ENCODE measurements at places on chromosomes 6 and 20. TPM values are rescaled to one million over a fixed set of nuclear protein-coding genes. Genes with fewer than 3 reads are reported as not detected.

KCNG1 gene
- total RNA-seq, result 9.9 TPM

CALHM5 gene
- 1.8 TPM for total RNA-seq

DNA sequence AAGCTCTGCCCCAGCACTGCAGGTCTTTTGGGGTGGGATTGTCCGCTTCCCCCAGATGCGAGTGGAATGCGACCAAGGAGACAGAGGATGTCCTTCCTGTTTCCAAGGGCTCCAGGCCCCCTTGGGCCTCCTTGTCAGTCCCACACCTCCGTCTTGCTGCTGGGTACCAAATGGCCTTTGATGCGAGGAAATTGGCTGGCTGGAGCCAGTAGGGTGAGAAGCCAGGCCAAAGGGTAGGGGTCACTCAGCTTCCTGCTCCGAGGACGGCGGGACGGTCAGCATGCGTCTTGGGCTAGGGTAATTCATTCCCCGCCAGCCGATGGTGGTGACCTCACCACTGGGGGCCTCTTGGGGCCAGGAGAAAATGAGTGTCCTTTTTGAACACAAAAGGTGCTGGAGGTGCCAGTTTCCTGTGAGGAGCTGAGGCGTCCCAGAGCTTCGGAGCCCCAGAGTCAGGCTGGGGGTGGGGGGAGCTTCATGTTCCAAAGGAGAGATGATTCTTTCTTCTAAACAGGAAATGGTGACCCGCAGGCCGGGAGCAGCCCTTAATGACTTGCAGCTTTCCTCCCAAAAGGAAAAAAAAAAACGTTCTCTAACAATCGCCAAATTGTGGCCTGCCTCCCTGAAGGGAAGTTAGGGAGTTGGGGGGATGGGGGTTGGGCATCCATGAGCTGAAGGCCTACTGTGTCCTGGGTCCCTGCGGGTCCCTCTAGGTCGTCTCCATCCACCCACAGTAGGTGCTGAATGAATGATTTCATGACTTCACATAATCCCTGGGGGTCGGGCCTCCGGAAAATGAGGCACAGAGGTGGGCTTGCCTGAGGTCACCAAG is 6.7 kb downstream of the SNAI1 start:
- DNase-seq, result peak; percentile 46

- no peak for DNase-seq
These were observed 37.7 kb downstream of the ZBTB9 start for GRCh38 chr6:33492093-33492492.

GRCh38 chr20:38441916-38442315 is 6.8 kb upstream of the SNHG17 start:
- no peak for DNase-seq

NDRG3 gene
- total RNA-seq, result 27.7 TPM

DNA sequence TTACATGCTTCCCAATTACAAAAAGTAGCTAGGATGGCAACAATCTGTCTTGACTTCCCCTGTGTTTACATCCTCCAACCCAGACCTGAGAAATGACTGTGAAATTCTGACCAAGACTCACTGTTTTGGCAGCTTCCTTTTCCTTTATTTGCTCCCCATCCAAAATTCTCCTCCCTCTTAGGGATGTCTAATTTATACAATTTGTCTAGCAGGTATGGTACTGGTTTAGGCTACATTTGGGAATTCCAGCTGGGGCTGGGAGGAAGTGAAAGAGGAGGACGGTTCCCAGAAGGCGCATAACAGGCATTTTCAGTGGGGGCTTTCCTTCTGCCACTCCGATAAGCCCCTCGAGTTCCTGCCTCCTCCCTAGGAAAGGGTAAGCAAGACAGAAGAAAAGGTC is 231.5 kb upstream of the BTBD3 start:
- DNase-seq, result no peak

DNA sequence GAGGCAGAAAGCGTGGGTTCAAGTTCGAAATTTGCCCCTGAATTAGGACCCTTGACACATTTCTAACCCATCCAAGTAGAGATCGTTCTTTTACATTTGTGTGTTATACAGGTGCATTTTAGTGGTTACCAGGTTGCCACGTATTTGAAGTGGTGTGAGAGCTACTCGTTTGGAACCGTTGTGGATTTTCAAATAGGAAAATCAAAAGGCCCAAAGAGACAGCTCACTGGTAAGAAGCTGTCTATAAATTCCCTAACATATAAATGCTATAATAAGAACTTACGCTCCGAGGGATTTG is 1.6 kb upstream of the REV3L start:
- DNase-seq, result no peak

- DNase-seq, result no peak
These were observed 83.7 kb upstream of the TMEM30A start for GRCh38 chr6:75368151-75368779.

DNA sequence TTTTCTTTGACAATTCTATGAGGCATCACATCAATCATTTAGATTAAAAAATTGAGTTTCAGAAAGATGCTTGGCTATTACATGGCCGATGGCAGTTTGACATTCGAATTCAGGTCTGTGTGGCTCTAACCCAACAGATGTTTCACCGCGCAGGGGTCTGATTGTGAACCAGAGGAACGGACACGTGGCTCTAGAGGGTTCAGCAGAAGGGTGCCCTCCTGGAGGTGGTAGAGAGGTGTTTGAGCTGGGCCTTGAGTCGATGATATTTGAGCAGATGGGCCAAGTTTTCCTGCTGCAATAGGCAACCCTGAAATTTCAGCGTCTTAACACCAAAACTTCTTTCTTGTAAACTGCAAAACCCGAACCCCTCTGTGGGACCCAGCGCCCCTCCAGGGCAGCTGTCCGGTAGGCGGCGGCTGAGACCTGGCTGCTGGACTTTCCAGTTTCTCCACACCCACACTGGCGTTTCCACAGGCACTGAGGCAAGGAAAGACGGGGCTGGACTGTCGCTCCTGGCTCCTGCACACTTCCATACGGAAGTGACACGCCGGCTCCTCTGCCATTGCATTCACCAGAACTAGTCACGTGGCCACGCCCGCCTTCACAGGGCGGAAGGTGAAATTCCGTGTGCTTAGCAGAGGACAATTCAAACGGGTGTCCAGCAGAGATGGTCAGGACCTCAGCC is 11.3 kb upstream of the AFDN start:
- no peak for DNase-seq

CLVS2 gene
- total RNA-seq, result 0.06 TPM

- no peak for DNase-seq
These were observed 110.2 kb upstream of the CCN2 start for GRCh38 chr6:132061381-132061780.

GRCh38 chr20:23161968-23162696 is 76.0 kb upstream of the CD93 start:
- DNase-seq, result peak; percentile 91

DNA sequence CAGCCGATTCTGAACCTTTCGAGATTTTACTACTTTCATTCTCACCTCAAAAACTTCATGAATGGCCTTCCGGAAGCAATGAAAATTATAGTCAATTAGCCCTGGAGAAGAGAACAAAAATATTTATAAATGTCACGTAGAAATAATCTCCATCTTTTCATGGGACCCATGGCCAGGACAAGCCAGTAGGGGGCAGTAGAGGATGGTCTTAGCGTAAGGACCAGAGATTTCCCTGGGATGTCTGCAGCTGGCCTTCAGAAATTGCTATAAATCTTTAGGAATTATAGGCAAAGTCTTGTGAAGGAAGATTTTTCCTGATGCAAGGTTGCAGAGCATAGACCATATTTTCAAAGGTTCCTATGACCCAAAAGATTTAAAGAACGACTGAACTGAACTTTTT is 15.6 kb upstream of the UBE2J1 start:
- peak; percentile 69 for DNase-seq

- DNase-seq, result no peak
These were observed 88.4 kb downstream of the VEGFA start for GRCh38 chr6:43858161-43859153.

DNA sequence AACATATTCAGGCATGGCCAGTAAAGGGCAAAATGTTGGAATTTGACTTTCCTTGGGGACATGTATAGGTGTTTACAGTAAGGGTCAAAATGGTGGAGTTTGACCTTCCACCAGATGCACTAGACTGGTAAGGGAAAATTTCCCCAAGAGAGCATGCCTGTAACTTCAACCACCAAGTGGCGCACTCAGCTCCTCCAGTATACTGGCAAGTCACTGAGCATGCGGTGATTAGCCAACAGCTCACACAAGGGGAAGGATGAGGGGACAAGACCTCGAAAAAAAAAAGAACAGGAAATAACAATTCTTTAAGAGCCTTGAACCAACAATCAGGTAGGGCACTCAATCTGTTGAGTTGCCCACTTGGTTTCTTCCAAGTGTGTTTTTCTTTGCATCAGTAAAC is 140.9 kb downstream of the EYS start:
- no peak for DNase-seq

- no peak for DNase-seq
These were observed 60.9 kb upstream of the ZFAND3 start for GRCh38 chr6:37758647-37759046.

- DNase-seq, result no peak
These were observed 4.1 kb upstream of the SLC2A10 start for GRCh38 chr20:46705378-46705729.

HLA-DQB1 gene
- 23.2 TPM for total RNA-seq

GRCh38 chr6:107607116-107607515 is 117.2 kb downstream of the SOBP start:
- DNase-seq, result peak; percentile 30

SNHG17 gene
- total RNA-seq, result 15.1 TPM

ADGRF5 gene
- total RNA-seq, result 10.1 TPM

CFAP206 gene
- 0.40 TPM for total RNA-seq

DNA sequence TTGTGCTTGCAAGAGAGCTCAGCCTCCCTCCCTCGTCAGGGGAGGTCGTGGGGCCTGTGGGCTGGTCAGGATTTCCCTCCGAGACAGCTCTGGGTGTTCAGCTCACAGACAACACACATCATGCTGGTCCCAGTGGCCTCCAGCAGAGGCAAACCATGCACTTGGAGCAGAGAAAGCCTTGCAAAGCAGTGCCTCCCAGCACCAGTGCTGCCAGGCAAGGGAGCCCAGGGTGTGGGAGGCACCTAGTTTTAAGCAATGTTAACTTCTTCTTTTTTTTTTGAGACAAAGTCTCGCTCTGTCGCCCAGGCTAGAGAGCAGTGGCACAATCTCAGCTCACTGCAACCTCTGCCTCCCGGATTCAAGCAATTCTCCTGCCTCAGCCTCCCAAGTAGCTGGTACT is 34.0 kb upstream of the INSM1 start:
- no peak for DNase-seq

- DNase-seq, result no peak
These were observed 124.5 kb downstream of the THEMIS start for GRCh38 chr6:127776320-127776719.

DNA sequence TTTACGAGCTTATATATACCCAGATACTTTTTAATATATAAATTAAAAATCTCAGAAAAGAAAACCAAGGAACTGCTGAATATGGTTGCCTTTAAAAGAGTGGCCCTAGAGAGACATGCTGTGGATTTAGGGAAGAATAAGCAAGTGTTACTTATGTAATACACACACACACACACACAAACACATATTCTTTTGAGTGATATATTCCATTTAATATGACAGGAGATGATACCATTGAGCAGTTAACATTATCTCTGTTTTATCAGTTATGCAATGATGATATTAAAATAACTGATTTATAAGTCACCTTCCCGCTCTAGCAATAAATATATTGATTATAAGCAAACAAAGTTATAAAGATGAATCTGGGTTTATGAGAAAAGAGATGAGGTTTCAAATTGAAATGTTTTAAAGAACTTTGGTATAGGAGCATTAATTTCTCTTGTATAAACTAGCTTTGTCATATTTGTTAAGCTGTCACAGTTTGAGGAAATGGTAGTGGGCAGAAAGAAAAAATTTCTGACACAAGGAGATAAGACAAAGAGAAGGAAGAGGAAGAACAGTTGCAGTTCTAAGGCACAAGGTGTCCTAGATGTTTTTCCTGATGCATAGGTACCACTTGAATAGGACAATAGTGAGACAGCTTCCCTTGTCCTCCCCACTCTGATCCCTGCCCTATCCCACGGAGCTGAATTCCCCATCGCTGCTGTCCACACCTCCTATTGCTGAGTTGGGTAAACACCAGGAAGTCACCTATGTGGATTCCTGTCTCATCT is 26.4 kb downstream of the GPX5 start:
- DNase-seq, result no peak

- DNase-seq, result no peak
These were observed 29.1 kb downstream of the HECA start for GRCh38 chr6:139164001-139164400.

LIN28B gene
- 0.14 TPM for total RNA-seq

- peak; percentile 94 for DNase-seq
These were observed 27.2 kb upstream of the POU5F1 start for GRCh38 chr6:31197559-31198305.

HAO1 gene
- total RNA-seq, result 2.7 TPM

DNA sequence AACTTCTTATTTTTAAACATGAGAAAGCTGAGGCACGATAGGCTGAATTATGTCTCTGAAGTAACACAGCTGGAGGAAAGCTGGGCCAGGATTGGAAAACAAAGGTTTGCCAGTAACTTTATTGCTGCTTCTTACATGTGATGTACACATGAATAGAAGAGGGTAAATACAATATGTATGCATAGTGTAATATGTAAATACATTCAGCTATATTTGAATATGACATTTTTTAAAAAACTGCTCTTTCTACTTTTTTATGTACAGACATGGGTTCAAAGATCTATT is 90.2 kb downstream of the ADTRP start:
- no peak for DNase-seq

FAM83B gene
- 14.5 TPM for total RNA-seq

GRCh38 chr20:16301986-16302385 is 271.3 kb downstream of the KIF16B start:
- no peak for DNase-seq

DNA sequence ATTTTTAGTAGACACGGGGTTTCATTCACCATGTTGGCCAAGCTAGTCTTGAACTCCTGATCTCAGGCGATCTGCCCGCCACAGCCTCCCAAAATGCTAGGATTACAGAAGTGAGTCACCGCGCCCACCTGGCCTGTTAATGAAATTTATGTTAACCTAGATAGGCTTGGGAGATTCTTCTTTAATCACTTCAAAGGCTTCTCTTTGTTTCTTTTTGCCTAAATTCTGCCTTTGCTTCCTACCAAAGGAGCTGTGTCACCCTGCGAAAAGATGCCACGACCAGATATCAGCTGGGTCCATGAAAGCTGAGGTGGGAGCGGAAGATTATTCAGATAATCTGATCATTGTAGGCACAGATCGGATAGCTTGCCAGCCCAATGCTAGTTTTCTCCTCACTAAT is 75.3 kb downstream of the GMPR start:
- no peak for DNase-seq

DNA sequence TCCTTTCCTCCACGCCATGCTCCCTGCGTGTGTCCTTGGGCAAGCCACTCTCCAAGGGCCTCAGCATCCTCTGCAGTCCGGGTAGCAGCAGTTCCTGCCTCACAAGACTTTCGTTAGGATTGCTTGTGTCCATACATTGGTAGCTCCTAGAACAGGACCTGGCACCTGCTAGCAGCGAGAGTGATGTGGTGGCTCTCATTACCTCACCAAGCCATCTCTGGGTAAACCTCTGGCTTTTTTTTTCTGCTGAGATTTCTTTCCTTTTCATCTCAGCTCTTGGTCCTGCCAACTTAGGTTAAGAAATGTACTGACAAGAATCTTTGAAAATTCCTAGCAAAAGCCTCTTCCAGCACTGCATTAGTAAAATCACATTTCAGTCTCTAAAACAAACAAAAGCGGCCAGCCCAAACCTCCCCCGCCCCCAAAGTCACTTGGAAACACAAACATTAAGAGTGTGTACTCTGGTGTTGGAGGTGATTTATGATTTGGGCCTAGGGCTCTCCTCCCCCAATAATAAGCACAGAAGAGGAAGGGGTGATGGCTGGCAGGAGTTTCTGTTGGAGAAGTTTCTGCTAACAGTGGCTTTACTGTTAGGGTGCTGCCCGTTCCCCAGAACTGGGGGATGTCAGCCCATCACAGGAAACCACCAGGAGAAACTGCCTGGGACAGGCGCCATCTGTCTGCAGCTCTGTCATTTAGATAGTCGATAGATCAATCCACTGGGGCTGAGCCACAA is 199.2 kb downstream of the CD83 start:
- DNase-seq, result no peak
